ENCODE measurements at places on chromosomes 7 and 10.

- no peak for DNase-seq
Measured at GRCh38 chr7:139587535-139587934, 64.0 kb downstream of the CLEC2L start.

GRCh38 chr10:29248158-29248557 is 40.7 kb upstream of the LYZL1 start:
- DNase-seq, result no peak

- DNase-seq, result peak; percentile 34
Measured at GRCh38 chr7:48154792-48155413, 16.4 kb upstream of the ABCA13 start.

GRCh38 chr7:140060243-140060630 is 2.5 kb downstream of the PARP12 start:
- DNase-seq, result no peak

GRCh38 chr10:98963608-98964007 is 272.0 kb downstream of the HPSE2 start:
- DNase-seq, result no peak

- no peak for DNase-seq
Measured at GRCh38 chr10:70967591-70968587, 79.5 kb upstream of the PCBD1 start.

DNA sequence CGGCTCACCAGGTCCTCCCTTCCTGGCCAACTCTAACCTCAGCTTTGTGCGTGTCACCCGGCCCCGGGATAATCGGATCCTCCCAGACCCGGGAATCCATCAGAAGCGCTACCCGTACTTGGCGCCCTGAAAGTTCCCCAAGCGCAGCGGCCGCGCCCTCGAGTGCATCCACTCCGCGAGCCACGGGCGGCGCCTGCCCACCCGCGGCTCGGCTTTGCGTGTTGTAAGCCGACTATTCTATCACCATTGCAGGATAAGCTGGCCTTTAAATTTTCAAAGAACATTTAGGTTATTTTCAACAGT is 35.7 kb upstream of the EBLN1 start:
- no peak for DNase-seq

GRCh38 chr7:121411597-121411979 is 15.5 kb upstream of the FAM3C start:
- no peak for DNase-seq

DNA sequence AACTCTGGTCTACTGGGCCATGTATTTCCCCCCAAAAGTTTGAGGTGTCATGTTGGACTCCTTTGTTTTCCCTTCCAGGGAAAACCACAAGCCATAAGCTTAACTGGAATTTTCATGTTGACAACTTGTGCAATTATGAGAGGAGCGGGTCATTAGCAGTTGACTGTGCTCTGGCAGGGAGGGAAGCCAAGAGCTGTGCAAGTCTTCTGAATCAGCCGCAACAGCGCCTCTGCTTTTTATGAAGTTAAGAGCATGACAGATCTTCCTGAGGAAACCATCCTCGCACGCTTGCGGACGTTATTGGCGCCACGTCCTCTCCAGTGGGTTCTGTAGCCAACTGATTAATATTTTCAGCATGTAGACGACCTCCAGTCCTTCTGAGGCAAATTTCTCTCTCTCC is 148.7 kb upstream of the MKI67 start:
- DNase-seq, result no peak

DNA sequence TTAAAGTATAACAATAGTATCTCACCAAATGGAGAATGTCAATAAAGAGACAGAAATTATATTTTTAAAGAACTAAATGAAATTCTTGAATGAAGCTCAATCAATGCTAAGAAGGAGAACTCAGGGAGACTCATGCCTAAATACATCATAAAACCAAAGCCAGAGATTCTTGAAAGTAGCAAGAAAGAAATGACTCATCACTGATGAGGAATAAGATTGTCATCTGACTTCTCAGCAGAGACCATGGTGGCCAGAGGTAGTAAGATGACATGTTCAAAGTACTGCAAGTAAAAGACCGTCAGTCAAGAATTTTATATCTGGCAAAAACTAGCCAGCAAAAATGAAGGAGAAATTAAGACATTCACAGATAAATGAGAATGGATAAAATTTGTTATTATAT is 399.0 kb downstream of the GRID1 start:
- DNase-seq, result no peak

GRCh38 chr7:3892157-3892556 is 591.1 kb downstream of the SDK1 start:
- DNase-seq, result no peak

DNA sequence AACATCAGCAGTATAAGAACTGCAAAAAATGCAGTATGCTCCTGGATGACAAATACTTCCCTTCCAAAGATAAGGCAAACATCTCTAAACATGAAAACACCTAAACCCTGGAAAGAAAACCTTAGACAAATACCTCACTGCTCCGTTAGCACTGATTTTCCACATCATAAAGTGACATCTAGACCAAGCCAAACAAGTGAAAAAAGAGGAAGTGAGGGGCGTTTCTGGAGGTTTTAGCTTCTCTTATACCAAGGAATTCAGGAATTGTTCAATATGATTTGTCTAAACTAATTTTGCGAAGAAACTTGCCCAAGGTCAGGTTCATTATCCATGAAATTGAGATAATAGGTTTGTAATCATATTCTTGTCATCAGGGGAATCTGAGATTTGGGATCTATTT is 279.7 kb downstream of the ADRA2A start:
- no peak for DNase-seq

GRCh38 chr10:78689584-78689935 is 379.2 kb upstream of the ZMIZ1 start:
- no peak for DNase-seq

- DNase-seq, result no peak
Measured at GRCh38 chr10:100731407-100732240, 13.8 kb upstream of the PAX2 start.

GRCh38 chr7:28183627-28184026 is 3.0 kb upstream of the JAZF1 start:
- no peak for DNase-seq

- DNase-seq, result peak; percentile 56
Measured at GRCh38 chr7:17564678-17565212, 266.3 kb downstream of the AHR start.

GRCh38 chr7:150311711-150312110 is 11.4 kb upstream of the LRRC61 start:
- no peak for DNase-seq

- no peak for DNase-seq
Measured at GRCh38 chr7:85765698-85766298, 578.9 kb upstream of the SEMA3D start.

- DNase-seq, result no peak
Measured at GRCh38 chr10:102731222-102731800, 12.4 kb upstream of the WBP1L start.

- DNase-seq, result no peak
Measured at GRCh38 chr10:114234132-114234531, 4.9 kb upstream of the VWA2 start.

- DNase-seq, result no peak
Measured at GRCh38 chr7:139646566-139646965, 123.1 kb downstream of the CLEC2L start.

- no peak for DNase-seq
Measured at GRCh38 chr7:134450294-134451000, 8.5 kb downstream of the AKR1B1 start.

DNA sequence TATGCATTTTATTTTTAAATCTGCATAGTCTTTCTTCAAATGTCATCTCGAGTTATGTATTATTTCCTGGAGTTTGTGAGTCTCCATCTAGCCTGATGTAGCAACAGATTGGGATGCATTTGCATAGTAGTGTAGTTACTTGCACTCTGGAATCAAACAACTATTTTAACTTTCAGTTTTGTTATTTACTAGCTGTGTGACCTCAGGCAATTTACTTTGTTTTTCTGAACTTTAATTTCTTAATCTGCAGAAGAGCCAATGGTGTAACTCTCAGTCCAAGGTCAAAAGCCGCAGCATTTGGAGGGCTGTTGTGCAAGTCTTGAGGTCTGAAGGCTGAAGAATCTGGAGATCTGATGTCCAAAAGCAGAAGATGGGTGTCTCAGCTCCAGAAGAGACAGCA is 175.8 kb upstream of the SORCS1 start:
- no peak for DNase-seq

GRCh38 chr7:55348502-55348901 is 16.6 kb upstream of the LANCL2 start:
- DNase-seq, result no peak

- peak; percentile 11 for DNase-seq
Measured at GRCh38 chr10:11639849-11640764, 28.7 kb upstream of the USP6NL start.

GRCh38 chr7:131769241-131769640 is 212.8 kb upstream of the PODXL start:
- no peak for DNase-seq

GRCh38 chr10:34710391-34710751 is 104.7 kb downstream of the PARD3 start:
- DNase-seq, result no peak

DNA sequence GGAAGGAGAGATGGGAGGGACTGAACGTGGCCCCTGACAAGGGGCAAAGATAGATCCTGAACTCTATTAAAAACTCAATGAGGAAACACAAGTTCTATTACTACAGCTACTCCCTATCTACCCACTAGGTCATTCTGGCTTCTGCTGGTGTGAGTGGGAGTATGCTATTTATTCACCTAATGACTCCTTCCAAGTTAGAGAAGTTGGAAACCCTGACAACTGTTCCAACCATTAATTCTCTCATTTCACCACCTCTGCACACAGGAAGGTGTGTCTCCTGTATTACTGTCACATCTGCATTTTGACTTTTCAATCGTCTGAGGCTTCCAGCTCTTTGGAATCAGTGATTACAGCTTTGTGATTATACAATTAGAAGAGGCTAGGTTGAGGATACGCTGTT is 169.4 kb upstream of the ADO start:
- peak; percentile 12 for DNase-seq

- no peak for DNase-seq
Measured at GRCh38 chr10:128714644-128715415, 588.6 kb upstream of the MKI67 start.

- DNase-seq, result no peak
Measured at GRCh38 chr7:53048638-53049037, 13.2 kb downstream of the POM121L12 start.

- no peak for DNase-seq
Measured at GRCh38 chr7:159033956-159034355, 110.7 kb downstream of the VIPR2 start.

DNA sequence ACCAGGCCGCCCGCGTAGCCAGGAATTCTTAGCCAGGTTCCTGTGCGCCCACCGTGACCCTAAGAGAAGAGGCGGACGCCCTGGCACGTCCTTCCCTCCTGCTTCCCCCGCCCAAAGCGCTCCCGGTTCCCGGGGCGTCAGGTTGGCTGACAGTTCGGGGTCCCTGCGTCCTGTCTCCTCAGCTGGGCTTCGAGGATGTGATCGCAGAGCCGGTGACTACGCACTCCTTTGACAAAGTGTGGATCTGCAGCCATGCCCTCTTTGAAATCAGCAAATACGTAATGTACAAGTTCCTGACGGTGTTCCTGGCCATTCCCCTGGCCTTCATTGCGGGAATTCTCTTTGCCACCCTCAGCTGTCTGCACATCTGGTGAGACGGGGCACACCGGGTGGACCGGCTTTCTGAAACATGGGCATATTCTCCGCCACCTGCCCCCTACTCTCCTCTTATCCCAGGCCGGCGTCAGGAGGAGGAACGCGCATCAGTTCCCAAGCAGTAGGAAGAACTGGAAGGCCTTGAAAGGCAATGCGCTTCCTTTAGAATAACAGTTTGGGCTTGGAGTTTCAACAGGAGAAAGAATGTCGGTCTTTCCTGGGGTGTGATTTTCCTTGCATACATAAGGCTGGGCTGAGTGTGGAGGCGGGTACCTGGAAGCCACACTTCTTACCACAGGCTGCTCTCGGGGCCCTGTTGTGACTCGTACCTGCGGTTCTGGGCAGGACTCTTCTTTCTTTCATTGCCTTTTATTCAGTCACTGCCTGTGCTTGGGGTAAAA is 728 bp downstream of the CAV2 start:
- no peak for DNase-seq

DNA sequence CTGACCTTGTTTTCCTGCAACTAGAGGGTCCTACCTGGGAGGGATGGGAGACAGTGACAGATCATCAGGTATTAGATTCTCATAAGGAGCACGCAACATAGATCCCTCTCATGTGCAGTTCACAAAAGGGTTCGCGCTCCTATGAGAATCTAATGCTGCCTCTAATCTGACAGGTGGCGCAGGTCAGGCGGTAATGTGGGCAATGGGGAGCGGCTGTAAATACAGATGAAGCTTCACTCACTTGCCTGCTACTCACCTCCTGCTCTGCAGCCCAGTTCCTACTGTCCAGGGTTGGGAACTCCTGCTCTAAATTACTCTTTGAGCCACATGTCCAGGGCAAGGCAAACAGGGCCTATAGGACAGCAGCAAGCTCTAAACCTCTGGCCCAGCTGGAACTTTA is 46.2 kb downstream of the GFRA1 start:
- DNase-seq, result no peak

GRCh38 chr7:157465891-157466866 is 129.4 kb downstream of the DNAJB6 start:
- no peak for DNase-seq

GRCh38 chr10:614139-614711 is 75.2 kb downstream of the DIP2C start:
- DNase-seq, result no peak

DNA sequence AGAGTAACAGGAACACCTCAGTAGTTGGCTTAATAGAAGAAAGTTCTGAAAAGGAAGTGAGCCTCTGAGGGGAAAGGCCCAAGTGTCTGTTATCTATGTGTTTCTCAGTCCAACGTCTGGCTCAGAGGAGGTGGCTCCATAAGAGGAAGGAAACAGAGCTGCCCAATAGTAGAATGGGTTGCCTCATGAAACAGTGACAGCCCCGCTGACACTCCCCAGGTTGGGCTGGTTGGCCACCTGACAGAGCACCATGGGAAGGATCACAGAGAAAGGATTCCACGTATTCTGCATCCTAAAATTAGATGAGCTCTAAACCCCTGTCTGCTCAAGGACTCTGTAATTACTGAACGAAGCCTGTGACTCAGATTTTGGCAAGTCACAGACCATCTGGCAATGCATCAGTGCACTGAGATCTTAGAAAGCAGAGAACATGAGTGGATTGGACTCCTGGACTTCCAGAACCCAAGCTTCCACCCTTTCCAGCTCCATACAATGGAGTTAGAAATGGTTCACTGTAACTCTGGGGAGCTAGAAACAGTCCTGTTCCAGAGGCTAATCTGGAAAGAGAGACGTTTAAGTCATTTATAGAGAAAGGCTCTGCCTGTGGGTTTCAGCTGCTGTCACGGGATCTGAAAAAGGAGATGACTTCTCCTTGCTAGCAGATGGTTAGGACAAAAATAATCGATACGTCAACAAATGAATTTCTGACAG is 2.9 kb downstream of the PKD2L1 start:
- peak; percentile 94 for DNase-seq

GRCh38 chr7:74228951-74229900 is 19.4 kb downstream of the LAT2 start:
- no peak for DNase-seq

- no peak for DNase-seq
Measured at GRCh38 chr10:10647331-10647730, 370.3 kb upstream of the CELF2 start.

DNA sequence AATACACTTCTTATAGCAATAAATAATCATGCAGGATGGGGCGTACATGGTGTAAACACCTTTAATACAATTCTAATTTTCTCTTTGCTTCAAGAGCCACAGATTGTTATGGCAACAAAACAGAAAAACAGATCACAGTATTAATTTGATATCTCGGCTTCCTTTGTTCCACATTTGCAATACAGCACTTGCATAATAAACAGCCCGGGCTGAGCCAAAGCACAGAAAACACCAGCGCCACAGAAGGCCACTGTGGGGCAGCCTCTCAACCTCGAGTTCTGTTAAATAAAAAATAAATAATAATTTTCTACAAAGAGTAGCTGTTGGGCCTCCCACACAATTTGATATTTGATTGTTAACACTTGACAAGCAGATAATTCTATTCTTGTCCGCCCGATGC is 255.9 kb downstream of the USP6NL start:
- no peak for DNase-seq
